Nephron progenitor cell (in vitro differentiated cells): ENCODE measurements at places on chromosomes 6 and 20.

- peaks cover 37% of the 10 kb centered on the region for H3K4me1 ChIP-seq
- no peak overlapping the region for H3K27ac ChIP-seq
- no peak for DNase-seq
- peaks cover 3% of the 10 kb centered on the region for H3K27me3 ChIP-seq
- peaks cover 11% of the 10 kb centered on the region for H3K36me3 ChIP-seq
Measured at GRCh38 chr6:143976806-143977349, 31.2 kb downstream of the PLAGL1 start.

GRCh38 chr6:37524025-37524969 is 24.6 kb upstream of the CCDC167 start:
- no peaks in the 10 kb centered on the region for H3K36me3 ChIP-seq
- no peak for DNase-seq

GRCh38 chr6:11833626-11834592 is 55.3 kb upstream of the ADTRP start:
- peaks cover 8% of the 10 kb centered on the region for H3K36me3 ChIP-seq
- H3K27ac ChIP-seq, result no peak overlapping the region
- peaks cover 54% of the 10 kb centered on the region for H3K4me1 ChIP-seq
- DNase-seq, result no peak
- H3K4me3 ChIP-seq, result no peak overlapping the region

DNA sequence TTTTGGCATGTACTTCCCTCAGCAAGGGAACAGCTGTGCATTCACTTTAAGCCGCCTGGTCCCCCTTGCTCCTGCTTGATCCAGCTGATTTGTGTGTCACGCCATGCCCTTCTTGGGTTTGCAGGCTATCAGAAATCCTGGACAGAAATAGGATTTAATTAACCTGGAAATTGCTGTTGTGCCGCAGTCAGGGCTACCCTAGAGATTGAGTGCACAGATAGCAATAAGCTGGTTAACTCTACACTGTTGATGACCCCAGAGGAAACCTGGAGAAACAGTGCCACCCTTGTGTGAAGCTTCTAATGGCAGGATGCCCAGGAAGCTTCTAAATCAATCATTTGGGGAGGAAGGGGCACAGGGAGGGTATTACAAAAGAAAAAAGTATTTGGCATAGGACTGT is 199.0 kb downstream of the JARID2 start:
- no peak for DNase-seq
- H3K4me3 ChIP-seq, result no peak overlapping the region
- no peak overlapping the region for H3K27ac ChIP-seq
- peaks cover 4% of the 10 kb centered on the region for H3K36me3 ChIP-seq
- H3K27me3 ChIP-seq, result peaks cover 3% of the 10 kb centered on the region

GRCh38 chr20:23103284-23104018 is 17.3 kb upstream of the CD93 start:
- no peak overlapping the region for H3K4me3 ChIP-seq
- DNase-seq, result no peak
- H3K36me3 ChIP-seq, result no peaks in the 10 kb centered on the region

DNA sequence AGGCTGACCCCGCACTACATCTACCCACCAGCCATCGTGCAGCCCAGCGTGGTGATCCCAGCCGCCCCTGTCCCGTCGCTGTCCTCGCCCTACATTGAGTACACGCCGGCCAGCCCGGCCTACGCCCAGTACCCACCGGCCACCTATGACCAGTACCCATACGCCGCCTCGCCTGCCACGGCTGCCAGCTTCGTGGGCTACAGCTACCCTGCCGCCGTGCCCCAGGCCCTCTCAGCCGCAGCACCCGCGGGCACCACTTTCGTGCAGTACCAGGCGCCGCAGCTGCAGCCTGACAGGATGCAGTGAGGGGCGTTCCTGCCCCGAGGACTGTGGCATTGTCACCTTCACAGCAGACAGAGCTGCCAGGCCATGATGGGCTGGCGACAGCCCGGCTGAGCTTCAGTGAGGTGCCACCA is 16.4 kb downstream of the RBM38 start:
- DNase-seq, result no peak
- H3K27me3 ChIP-seq, result no peaks in the 10 kb centered on the region
- H3K4me1 ChIP-seq, result peaks cover 63% of the 10 kb centered on the region

GRCh38 chr6:109013656-109014305 is 80.9 kb downstream of the SESN1 start:
- H3K36me3 ChIP-seq, result no peaks in the 10 kb centered on the region
- no peak overlapping the region for H3K4me3 ChIP-seq
- H3K4me1 ChIP-seq, result peaks cover 15% of the 10 kb centered on the region
- DNase-seq, result no peak
- no peak overlapping the region for H3K27ac ChIP-seq

DNA sequence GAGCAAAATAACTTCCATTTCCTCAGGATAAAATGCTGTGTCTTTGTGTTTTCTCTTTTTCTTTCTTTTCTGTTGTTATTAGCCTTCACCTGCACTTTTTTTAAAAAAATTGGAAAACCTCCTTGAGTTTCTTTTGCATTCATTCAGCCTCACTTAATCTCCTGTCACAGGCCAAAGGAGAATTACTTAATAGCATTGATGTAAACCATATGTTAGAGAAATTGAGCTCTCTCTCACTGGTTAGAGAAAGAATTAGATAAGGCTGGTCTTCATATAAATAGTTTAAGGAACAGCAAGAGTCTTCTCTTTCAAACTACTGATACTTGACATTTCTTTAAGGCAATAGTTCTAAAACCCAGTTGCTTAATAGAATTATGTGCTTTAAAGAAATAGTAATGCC is 564.2 kb downstream of the TFAP2B start:
- peaks cover 4% of the 10 kb centered on the region for H3K4me1 ChIP-seq
- no peak for DNase-seq
- no peak overlapping the region for H3K4me3 ChIP-seq
- H3K36me3 ChIP-seq, result no peaks in the 10 kb centered on the region
- H3K27me3 ChIP-seq, result peaks cover 3% of the 10 kb centered on the region

GRCh38 chr6:109874086-109874485 is 104.0 kb upstream of the GPR6 start:
- no peaks in the 10 kb centered on the region for H3K36me3 ChIP-seq
- H3K27me3 ChIP-seq, result no peaks in the 10 kb centered on the region

GRCh38 chr6:24777227-24777626 is 2.5 kb downstream of the GMNN start:
- no peak overlapping the region for H3K27ac ChIP-seq
- peaks cover 36% of the 10 kb centered on the region for H3K36me3 ChIP-seq
- no peak for DNase-seq
- H3K4me1 ChIP-seq, result peaks cover 26% of the 10 kb centered on the region

DNA sequence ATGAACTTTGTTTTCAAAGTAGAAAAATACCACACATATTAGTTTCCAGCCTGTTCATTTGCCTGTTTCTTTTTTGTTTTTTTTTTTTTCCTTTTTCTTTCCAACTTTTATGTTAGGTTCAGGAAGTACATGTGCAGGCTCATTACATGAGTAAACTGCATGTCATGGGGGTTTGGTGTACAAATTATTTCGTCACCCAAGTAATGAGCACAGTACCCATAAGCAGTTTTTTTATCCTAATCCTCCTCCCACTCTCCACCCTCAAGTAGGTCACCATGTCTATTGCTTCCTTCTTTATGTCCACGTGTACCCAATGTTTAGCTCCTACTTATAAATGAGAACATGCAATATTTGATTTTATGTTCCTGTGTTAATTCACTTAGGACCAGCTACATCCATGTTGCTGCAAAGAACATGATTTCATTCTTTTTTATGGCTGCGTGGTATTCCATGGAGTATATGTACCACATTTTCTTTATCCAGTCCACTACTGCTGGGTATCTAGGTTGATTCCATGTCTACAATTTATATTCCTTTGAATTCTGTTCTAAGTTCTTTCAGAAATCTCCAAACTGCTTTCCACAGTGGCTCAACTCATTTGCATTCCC is 31.8 kb downstream of the SNX14 start:
- no peaks in the 10 kb centered on the region for H3K27me3 ChIP-seq
- no peak for DNase-seq
- no peak overlapping the region for H3K27ac ChIP-seq
- H3K4me3 ChIP-seq, result no peak overlapping the region

GRCh38 chr6:150632785-150633485 is 33.2 kb downstream of the PLEKHG1 start:
- peaks cover 5% of the 10 kb centered on the region for H3K36me3 ChIP-seq
- no peak overlapping the region for H3K27ac ChIP-seq
- peaks cover 78% of the 10 kb centered on the region for H3K4me1 ChIP-seq
- no peak overlapping the region for H3K4me3 ChIP-seq
- DNase-seq, result no peak

GRCh38 chr6:158624684-158625682 is 19.6 kb downstream of the DYNLT1 start:
- H3K27me3 ChIP-seq, result no peaks in the 10 kb centered on the region
- peaks cover 70% of the 10 kb centered on the region for H3K36me3 ChIP-seq
- no peak for DNase-seq
- no peak overlapping the region for H3K4me3 ChIP-seq
- H3K27ac ChIP-seq, result peak overlapping the region; percentile 93

DNA sequence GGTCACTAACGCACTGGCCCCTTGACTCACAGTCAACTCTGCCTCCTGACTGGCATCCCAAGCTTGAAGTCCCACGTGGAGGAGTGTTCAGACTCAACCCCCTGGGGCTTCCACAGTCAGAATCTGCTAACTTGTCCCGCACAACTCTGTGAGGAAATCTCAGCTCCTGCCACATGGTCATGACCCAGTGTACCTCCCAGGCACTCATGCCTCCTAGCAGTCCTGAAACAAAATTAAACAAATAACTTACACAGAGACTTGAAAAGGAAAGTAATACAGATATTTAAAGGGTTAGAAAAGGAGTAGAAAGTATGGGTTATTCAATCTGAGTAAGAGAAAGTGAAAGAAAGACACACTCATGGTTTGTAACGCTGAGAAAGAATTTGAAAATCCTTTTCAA is 134.9 kb downstream of the GMDS start:
- no peak for DNase-seq
- H3K27ac ChIP-seq, result no peak overlapping the region
- H3K4me1 ChIP-seq, result peaks cover 26% of the 10 kb centered on the region
- no peaks in the 10 kb centered on the region for H3K36me3 ChIP-seq

DNA sequence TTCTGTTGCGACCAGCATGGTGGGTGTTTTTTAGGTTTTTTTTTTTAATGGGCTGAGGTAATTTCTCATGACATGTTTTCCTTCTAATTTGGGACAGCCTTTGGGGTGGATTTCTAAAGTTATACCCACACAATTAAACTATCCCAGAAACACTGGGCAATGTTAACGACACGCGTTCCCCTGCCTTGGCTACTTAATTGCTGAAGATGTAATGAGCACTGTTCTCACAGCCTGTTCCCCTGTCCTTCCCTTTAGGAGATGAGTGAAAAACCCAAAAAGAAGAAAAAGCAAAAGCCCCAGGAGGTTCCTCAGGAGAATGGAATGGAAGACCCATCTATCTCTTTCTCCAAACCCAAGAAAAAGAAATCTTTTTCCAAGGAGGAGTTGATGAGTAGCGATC is 5.2 kb downstream of the NOP56 start:
- H3K4me3 ChIP-seq, result no peak overlapping the region
- H3K27me3 ChIP-seq, result peaks cover 3% of the 10 kb centered on the region
- no peak for DNase-seq
- no peak overlapping the region for H3K27ac ChIP-seq
- peaks cover 72% of the 10 kb centered on the region for H3K36me3 ChIP-seq
- peaks cover 34% of the 10 kb centered on the region for H3K4me1 ChIP-seq

DNA sequence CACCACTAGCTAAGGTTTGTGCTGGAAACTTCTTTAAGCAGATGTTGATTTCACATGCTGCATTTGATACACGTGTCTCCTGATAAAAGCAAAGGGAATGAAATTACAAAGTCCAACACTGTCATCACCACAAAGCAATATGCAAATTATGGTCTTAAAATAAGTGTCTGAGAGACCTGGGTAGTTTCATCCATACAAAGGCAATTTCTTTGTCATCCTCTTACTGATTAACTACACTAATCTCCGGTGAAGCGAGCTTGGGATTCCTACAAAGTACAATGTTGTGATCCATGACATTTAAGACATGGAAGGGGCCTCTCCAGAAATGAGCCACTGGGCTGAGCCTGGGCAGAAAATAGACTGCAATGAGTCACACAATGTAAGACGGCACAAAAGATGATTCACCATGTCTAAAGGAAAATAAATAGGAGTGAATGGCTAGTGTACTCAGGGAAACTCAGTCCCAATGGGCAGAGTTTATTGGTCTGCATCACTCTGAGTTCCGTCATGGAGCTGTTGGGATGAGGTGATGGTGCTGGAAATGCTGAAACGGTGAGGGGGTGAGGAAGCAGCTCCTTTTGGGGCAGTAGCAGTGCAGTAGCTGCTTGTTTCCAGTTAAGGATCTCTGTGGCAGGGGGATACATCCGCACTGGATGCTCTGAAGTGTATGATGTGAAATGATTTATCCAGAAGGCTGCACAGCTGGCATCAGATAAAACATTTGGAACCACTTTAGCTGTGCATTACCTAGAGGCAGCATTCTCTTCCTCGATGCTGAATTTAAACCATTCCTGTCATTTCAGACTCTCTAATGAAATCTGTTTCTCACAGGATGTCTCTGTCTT is 103.3 kb downstream of the IBTK start:
- H3K27me3 ChIP-seq, result no peaks in the 10 kb centered on the region
- no peaks in the 10 kb centered on the region for H3K36me3 ChIP-seq
- DNase-seq, result no peak

DNA sequence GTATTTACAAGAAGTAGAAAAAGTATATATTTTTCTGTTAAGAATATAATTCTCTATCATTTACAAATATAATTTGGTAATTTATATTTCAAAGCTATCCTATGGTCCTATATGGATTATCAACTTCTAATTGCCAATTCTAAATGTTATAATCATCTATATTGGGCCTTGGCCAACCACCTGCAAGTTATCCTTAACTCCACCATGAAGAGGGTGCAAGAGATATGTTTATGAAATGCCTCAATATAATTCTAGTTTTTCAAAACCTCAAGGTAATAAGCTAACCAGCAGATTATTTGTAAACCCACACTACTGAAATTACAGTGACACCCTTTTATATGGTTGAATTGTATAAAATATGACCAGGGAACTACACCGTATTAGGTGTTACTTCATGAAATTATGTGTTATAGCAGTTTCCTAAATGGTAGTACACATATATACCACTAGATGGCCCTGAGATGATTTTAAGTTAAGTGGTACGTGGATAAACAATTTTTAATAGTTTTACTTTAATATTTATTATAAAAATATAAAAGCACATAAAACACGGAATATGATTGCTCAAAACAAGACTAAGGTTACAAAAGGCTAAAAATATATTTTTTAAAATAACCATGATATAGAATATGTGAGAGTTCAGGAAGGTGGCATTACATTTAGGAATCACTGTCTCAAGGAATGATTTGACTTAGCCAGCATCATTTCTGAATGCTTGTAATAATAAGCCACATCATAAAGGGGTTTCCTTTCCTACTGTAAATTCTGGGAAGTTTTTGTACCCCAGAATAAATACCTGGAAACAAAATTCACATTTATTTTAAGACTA is 9.8 kb upstream of the PNISR start:
- DNase-seq, result no peak
- H3K27ac ChIP-seq, result no peak overlapping the region
- H3K4me1 ChIP-seq, result peaks cover 13% of the 10 kb centered on the region
- peaks cover 5% of the 10 kb centered on the region for H3K27me3 ChIP-seq
- no peak overlapping the region for H3K4me3 ChIP-seq

GRCh38 chr6:146931214-146931613 is 273.0 kb upstream of the STXBP5 start:
- no peak overlapping the region for H3K4me3 ChIP-seq
- no peak for DNase-seq
- H3K27ac ChIP-seq, result no peak overlapping the region
- H3K27me3 ChIP-seq, result peaks cover 6% of the 10 kb centered on the region
